ENCODE measurements at places on chromosomes 3 and 15. TPM values are rescaled to one million over a fixed set of nuclear protein-coding genes. Genes with fewer than 3 reads are reported as not detected.

STX19 gene
- 3.8 TPM for polyA plus RNA-seq

TM6SF1 gene
- polyA plus RNA-seq: 3.6 TPM

DYNLT2B gene
- polyA plus RNA-seq: 31.6 TPM

CCR3 gene
- polyA plus RNA-seq: 0.21 TPM

CFAP92 gene
- 3.3 TPM for polyA plus RNA-seq

ROBO2 gene
- polyA plus RNA-seq: 31.9 TPM

ANKRD63 gene
- not detected for polyA plus RNA-seq

SLC9C1 gene
- 0.98 TPM for polyA plus RNA-seq

GRCh38 chr15:57439128-57440027, 63.1 kb downstream of the CGNL1 start:
- no peak for DNase-seq

DNA sequence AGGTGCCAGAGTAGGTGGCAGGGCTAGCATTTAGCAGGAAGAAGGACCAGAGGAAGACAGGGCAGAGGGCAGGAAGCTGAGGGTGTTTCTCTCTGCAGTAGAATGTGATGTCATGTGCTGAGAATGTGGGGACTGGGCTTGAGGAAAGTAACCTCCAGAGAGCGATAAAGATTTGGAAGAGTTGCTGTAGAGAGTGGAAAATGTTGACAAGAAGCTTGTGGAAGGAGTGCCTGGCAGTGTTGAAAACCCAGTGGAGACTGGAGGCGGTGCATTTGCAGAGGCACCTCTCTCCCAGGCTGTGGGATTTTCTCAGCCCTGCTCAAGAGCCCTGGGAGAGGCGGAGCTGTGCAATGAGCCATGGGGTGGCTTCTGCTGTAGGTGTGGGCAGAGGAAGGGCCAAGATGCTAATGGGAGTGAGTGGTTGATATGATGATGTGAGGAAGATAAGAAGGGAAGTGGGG, 54.8 kb downstream of the MESD start:
- DNase-seq: peak; percentile 8

DNA sequence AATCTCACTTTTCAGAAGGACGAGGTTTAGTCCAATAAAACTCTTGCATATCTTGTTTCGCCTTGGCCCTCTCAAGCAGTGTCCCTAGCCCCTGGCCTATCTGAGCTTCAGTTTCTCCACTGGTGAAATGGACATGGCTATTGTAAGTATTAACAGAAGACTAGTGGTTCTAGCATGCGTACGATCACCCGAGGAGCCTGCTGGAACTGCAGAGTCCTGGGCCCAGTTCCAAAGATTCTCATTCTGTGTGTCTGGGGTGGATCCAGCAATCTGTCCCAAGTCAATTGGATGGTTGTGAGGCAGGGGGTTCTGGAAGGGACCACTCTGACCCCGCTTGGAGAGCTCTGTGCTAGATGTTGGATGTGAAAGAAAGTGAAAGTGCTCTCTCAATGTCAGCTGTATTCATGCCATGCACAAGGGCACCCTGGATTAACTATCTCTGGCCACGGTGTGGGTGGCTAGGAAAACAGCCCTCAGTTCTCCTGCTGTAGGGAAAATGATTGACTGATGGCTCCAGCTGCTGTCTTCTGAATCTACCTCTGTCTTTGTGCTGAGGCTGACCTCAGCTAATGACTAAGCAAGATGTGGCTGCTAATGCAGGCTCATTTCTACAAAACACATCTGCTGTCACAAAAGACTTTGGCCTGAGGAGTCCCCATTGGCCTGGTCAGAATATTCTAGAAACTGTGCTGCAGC, 1.9 kb upstream of the PLA1A start:
- no peak for DNase-seq

GRCh38 chr3:73508330-73508954, 116.3 kb downstream of the PDZRN3 start:
- DNase-seq: peak; percentile 56

DNA sequence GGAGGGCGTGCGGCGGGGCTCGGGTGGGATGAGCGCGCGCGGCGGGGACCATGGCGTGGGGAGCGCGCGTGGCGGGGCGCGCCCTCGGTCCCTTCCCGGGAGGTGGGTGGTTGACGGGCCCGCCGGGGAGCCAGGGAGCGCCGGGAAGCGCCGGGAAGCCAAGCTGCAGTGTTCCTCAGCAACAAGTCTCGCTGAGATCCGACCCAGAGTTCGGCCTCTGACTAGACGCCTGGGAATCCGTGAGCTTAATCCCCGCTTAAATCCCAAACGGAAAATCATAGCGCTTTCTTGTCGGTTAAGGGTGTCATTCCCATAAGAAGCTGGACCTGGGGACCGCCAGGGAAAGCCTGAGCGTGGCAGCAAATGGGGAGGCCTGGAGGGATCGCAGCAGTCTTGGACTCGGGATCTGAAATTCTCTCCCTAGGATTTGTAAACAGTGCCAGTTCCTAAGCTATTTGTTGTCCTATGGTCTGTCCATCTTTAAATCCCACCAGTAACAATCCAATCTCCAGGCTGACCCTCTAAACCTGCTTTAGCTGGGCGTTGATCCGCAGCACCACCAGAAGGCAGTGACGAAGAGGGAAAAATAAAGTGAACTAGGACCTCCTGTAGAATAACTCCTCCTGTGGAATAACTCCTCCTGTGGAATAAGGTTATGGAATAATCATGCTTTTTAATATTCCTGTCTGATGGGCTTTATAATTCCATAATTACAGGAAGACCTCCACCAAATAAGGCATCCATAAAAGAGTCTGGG, 570 bp upstream of the NEDD4 start:
- DNase-seq: peak; percentile 46

DNA sequence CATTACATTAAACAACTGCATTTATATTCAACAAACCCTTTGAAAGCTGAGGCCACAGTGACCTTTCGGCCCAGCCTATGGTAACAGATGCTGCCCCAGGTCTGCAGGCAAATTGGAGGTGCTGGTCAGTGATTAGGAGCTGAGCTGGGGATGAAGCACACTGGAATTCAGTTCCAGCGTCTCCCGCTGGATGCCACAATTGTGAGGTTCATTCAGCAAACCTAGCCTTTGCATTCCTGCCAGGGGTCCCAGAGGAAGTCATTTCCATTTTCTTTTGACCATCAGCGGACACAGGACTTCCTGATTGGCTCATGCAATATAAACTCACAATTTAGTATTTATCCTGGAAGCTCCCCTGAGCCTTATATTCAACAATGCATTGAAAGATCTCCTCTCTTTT, 89.5 kb downstream of the IL20RB start:
- no peak for DNase-seq

DNA sequence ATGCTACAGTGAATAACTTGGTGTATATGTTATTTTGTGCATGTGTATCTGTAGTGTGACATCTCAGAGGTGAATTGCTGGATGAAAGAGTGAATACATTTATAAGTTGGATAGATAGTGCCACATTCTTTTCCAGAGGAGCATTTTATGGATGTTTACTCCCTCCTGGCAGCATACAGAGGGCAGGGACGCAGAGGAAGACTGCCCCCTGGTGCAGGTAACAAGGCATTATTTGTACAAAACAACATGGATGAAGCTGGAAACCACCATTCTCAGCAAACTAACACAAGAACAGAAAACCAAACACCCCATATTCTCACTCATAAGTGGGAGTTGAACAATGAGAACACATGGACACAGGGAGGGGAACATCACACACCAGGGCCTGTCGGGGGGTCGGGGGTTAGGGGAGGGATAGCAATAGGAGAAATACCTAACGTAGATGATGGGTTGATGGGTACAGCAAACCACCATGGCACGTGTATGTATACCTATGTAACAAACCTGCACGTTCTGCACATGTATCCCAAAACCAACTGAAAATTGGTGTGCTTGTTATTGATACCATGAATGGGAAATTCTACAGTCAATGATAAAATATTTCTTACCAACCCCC, 57.9 kb upstream of the CTXND1 start:
- no peak for DNase-seq

DNA sequence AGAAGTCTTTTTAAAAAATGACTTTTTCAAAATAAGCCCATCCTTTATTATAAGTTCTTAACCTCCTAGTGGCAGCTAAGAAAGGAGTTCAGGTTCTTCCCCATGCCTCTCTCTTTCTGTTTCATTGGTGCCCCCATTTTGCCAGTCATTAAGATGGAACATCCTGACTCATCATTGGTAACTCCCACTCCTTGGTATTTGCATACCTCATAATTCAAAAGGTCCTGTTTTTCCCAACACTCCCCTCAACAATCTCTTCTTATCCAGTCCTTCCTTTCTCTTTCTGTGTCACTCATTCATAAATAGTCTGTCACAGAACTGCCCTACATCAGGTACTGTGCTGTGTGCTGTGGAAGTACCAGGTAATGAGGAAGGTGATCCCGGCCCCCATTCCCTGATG, 394.0 kb downstream of the FOXP1 start:
- DNase-seq: no peak

- DNase-seq: no peak
These were observed 46.0 kb downstream of the UACA start for GRCh38 chr15:70717237-70717793.

- no peak for DNase-seq
These were observed 226.9 kb downstream of the ZNF385D start for GRCh38 chr3:21524133-21524532.

DNA sequence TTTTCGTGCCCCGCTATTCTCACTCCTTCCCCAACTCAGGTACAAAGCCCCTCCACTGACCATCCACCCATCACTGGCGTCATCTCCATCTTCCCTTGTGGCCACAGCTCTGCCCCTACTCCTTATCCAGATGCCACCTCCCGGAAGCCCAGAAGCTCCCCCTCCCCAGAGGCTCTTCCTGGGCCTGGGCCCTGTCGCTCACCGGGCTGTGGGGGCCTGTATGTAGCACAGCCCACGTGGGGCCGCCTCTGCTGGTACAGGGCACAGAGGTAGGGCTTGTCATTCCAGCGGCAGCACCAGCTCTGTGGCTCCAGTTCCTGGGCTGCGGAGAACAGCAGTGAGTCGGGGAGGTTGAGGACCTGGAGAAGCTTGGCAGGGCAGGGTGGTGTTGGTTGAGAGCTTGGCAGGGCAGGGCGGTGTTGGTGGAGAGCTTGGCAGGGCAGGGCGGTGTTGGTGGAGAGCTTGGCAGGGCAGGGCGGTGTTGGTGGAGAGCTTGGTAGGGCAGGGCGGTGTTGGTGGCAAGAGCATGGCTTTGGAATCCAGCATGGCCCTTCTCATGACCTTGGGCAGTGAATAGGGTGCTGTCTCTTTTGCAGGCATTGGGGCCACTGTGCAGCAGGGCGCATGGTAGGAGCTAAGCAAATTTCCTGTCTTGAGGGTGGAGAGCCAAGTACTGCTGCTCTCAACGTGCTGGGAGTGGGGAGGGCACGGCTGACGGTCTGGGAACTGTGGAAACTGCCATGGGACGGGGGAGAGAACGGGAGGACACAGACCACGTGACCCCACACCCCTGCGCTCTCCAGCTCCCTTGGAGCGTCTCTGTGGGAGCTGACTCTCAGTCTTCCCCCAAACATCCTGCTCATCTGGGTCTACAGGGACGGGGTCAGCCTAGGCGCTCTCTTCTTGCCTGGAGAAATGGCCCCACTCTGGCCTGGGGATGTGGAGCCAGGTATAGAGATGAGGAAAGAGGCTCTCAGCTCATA, 43.4 kb downstream of the MUC20 start:
- DNase-seq: no peak

DNA sequence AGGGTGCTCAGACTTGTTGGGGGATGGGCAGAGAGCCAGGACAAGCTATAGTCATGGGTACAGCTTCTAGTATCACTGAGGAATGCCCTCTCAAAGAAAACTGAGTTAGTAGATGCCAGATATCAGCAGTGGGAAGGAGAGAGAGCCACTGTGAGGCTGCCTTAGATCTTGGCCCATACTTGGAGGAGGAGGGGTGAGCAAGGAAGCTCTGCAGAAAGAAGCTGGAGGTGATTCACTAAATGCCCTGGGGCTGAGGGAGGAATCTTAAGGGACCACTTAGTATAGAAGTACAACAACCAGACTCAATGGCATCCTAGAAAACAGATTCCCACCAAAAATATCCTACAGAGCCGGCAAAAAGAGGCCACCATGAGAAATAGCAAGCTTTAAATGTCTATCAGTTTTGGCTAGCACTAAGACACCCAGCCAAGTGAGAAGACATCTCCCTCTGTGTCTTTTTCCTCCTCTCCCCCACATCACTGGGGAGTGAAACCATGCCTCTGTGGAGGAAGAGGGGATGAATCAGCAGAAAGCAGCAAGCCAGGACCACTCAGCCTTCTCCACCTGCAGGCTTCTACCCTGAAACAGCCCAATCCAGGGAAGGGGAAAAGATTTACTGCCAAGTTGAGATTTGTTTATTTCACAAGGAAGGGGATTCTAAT, 282.5 kb upstream of the STT3B start:
- DNase-seq: no peak

All from right lung (tissue), 10 donors.